ENCODE measurements at places on chromosomes 6 and 20.

GRCh38 chr20:44707018-44707579, 8.1 kb upstream of the CCN5 start:
- no peak for DNase-seq

- DNase-seq, result no peak
These were observed 28.9 kb downstream of the TREM1 start for GRCh38 chr6:41257369-41258195.

DNA sequence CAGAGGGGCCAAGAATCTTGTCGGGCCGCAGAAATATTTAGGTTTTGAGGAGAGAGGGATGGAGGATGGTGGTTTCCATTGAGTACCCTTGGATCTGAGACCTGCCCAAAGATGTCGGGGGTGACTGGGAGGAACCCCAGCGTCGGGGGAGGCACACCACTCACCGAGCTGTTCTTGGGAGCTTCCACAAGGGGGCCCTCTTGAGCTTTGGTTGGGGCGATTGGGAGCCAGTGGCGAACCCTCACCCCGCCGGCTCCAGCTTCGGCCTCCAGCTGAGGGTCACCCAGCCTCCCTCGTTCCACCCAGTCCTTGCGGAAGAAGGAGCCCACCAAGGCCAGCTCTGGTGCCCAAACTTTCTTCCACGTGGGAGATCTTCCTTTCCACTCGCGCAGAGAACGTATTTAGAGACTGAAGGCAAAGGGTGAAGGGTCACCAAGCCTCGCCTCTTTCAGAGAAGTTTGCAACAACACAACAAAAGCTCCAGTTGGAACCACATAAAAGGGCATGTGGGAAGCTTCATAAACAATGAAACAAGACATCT, 33.6 kb downstream of the APCDD1L start:
- DNase-seq, result no peak

DNA sequence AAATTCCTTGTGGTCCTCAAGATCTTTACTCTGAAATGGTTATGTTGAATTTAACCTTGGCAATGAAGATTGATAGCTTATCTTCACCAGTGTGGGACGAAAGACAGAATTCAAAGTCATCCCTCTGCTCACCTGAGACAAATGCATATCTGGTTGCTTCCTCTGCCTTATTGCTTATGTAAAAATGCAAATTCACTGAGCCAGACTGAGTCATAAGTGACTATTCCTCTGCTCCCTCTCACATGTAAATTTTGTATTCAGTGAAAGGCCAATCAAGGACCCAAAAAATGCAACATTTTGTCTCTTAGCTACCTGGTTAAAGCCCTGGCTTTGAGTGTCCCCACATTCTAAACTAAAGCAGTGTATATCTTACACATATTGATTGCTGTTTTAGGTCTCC, 593.1 kb upstream of the GJE1 start:
- no peak for DNase-seq

DNA sequence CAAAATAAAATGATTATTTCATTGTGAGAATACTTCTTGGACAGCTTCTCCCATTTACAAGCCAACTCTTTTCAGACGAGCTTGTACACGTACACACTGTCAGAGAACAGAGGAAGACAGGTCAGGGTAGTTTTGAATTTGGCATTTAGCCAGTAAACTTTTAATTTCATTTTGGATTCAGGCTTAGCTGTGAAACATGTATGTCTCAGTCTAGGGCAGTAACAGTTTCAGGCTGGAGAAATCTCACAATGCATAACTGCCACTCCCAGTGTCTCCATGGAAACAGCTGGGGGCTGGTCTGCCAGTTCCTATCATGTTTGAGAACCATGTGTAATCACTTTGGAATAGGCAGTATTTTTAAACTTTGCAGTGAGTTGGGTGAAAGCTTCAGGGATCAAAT, 22.0 kb upstream of the QKI start:
- no peak for DNase-seq

DNA sequence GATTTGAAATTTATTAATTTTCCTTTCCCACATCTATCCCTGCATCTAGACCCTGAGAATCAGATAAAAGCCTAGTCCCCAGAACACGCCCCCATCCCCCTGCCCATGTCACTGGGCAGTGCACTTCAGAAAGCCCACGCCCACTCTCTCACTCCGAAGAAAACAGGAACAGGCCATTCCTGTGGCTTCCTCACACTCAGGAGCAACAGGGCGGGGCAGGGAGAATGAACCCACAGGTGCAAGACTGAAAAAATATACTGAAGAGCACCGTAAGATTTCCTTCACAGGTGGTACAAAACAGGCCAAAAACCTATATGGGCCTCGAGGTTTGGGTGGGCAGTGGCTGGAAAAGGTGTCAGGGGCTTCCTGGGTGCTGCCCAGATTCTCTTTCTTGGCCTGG, 3.4 kb downstream of the OXT start:
- no peak for DNase-seq

- no peak for DNase-seq
These were observed 47.1 kb upstream of the GATA5 start for GRCh38 chr20:62522748-62523396.

DNA sequence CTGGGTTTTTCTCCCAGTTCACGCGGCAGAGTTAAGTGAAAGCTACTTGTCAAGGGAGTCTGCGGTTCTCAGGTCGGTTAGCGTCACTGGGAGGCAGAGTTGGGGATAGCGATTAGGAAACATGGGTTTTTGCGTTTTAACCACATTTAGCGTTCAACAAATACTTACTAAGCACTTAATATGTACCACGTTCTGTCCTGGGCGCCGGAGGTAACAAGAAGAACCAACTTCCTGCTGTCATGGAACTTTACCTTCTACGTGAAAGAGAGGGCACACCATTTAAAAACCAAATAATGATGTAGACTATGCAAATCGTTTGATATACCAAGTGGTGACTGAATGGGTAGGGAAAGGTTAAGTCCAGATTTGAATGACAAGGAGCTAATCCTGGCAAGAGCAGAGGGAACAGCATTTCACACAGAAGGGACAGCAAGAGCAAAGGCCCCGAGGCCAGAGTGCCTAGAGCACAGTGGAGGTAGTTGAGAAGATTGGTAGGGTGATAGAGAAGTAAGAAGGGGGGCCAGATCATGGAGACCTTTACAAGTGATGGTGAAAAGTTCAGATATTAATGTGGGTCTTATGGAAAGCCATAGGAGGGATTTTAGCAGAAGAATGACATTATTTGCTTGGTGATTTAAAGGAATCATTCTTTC, 744 bp downstream of the RIOK1 start:
- no peak for DNase-seq

GRCh38 chr20:37423545-37423944, 77.6 kb downstream of the SRC start:
- DNase-seq, result no peak

- DNase-seq, result no peak
These were observed 131.9 kb downstream of the SLC24A3 start for GRCh38 chr20:19344341-19344740.

DNA sequence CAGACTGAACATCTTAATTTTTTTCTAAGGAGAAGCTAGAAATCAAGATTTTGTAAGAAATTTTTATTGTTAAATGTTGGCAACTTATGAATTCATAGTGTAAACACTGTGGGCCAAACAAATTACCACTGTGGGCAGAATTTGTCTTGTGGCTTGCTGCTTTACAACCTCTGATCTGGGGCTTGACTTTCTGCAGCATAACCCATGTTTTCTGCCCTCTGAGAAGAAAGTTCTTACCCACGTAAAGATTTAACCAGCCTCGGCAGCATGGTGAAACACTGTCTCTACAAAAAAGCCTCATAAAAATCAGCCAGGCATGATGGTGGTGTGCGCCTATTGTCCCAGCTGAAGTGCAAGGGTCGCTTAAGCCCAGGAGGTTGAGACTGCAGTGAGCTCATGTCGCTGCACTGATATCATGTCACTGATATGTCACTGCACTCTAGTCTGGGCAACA, 12.9 kb downstream of the ITCH start:
- no peak for DNase-seq

DNA sequence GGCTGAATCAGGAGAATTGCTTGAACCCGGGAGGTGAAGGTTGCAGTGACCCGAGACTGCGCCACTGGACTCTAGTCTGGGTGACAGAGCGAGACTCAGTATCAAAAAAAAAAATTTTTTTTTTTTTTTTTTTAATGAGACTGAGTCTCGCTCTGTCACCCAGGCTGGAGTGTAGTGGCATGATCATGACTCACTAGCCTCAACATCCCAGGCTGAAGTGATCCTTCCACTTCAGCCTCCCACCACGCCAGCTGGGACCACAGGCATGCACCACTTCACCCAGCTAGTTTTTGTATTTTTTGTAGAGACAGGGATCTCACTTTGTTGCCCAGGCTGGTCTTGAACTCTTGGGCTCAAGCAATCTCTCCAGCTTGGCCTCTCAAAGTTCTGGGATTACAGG, 53.3 kb downstream of the MYO6 start:
- no peak for DNase-seq

DNA sequence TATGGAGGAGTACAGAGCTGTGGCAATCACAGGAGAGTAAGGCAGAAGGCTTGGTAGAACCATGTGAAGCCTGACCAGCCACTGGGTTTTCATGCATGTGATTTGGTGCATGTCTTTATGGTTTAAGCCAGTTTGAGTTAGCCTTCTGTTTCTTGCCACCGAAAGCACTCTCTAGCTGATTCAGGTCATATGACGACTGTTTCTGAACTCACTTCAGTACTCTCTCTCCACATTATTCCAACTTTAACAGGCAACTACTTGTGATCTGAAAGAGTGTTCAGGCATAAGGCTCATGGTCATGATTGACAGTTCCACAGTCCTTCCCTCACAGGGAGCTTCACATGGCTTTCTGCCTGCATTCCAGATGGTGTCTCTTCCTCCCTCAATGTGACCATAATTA, 63.3 kb upstream of the TAB2 start:
- no peak for DNase-seq

DNA sequence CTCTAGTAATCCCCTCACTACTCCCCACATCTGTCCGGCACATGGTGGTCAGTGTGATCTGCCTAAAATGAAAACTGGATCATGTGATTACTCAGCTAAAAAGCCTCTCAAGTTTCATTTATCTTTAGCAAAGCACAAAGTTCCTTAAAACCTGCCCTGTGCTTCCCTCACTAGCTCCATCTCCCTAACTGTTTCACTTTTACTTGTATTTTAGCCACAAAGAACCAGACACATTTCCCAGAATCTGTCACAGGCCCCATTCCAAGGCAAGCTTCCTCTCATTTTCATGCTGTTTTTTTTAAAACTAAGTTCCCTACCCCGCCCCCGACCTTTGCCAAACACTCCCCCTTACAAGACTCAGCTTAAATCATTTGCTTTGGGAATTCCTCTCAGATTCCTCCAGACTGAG, 8.9 kb upstream of the IGF2R start:
- DNase-seq, result no peak

All from NCI-H2107 (cell line).